ENCODE measurements at places on chromosomes 7 and 10.

- DNase-seq = no peak
These were observed 19.8 kb upstream of the DNAAF5 start for GRCh38 chr7:706721-707120.

- DNase-seq = no peak
These were observed 258.9 kb downstream of the SUGCT start for GRCh38 chr7:40393660-40394059.

DNA sequence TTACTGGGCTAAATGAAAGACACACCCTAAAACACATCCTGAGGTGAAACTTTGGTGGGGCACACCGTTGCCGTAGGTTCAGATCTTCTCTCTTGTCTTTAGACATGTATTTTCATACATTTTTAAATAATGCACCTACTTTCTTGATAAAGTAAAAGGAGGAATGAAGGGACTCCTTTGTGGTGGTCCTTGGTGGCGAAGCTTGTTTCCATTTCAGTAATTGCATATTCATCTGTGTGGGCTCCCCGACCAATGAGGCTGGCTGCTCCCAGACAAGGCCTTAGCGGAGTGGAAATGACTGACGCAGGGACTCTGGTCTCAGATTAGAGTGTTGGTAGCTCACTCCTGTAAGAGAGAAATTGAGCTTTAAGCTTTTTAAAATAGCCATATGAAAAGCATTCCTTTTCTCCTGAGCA lies 815 bp downstream of the CCSER2 start:
- DNase-seq = peak; percentile 58

DNA sequence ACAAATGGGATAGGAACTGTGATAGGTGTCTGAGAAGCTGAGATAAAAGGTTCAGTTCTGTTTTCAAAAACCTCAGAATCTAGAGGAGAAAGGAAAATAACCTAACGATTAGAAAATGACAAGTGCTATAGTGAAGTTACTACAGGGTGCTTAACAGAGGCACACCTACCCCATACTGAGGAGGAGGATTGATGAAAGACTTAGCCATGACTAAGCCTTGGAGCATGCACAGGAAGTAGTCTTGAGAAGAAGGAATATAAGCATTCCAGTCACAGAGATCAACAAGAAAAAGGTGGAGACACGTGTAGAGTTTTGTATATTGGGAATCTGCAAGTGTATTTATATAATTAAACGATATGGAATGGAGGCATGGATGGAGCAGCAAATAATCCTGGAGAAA lies 1225.5 kb upstream of the CELF2 start:
- no peak for DNase-seq

GRCh38 chr10:57815949-57816348 lies 451.7 kb downstream of the IPMK start:
- DNase-seq = no peak

All from stimulated activated CD4-positive, alpha-beta T cell treated with anti-CD3 and anti-CD28 coated beads, Interleukin-4, amount 100 ng/mL, for 4 hours (primary cell).